ENCODE measurements at places on chromosomes 2 and 18. TPM values are rescaled to one million over a fixed set of nuclear protein-coding genes. Genes with fewer than 3 reads are reported as not detected.

Gene TXNDC2
- total RNA-seq: 0.22 TPM

Gene CTAGE1
- total RNA-seq: not detected

Gene LYPD6B
- not detected for total RNA-seq

Gene KHK
- total RNA-seq: 1.2 TPM

Gene NTSR2
- total RNA-seq: not detected

Gene CLEC4F
- total RNA-seq: not detected

Gene CIAO1
- total RNA-seq: 87.7 TPM

Gene LRRTM4
- total RNA-seq: not detected

Gene RAX
- total RNA-seq: not detected

Gene SLC9A4
- total RNA-seq: not detected

Gene SCTR
- not detected for total RNA-seq

Gene C1GALT1C1L
- total RNA-seq: 0.50 TPM

Gene TUBB8B
- total RNA-seq: not detected

Gene SERPINB13
- total RNA-seq: not detected

Gene ASAP2
- 43.5 TPM for total RNA-seq

Gene CFAP65
- not detected for total RNA-seq

Gene UGT1A10
- total RNA-seq: not detected

Gene SIX2
- total RNA-seq: 1.1 TPM

Gene NT5C1B
- total RNA-seq: 0.33 TPM

Gene ACMSD
- total RNA-seq: not detected

Gene FSHR
- not detected for total RNA-seq

Gene HOXD12
- total RNA-seq: 0.33 TPM

Gene SH3BP4
- 43.1 TPM for total RNA-seq

Gene PLEKHB2
- 115 TPM for total RNA-seq

Gene EFR3B
- 0.87 TPM for total RNA-seq

Gene MAL
- total RNA-seq: not detected

Gene TMEM200C
- 0.12 TPM for total RNA-seq

Gene IL36A
- not detected for total RNA-seq

Gene PEX13
- total RNA-seq: 36.9 TPM

Measured in uterine smooth muscle cell (primary cell).